Hypothalamus (tissue), 51 donors: ENCODE measurements at places on chromosomes 7 and 10.

GRCh38 chr7:127793582-127793981 is 141.6 kb downstream of the SND1 start:
- DNase-seq, result no peak

GRCh38 chr7:44448922-44449583 is 41.4 kb downstream of the NUDCD3 start:
- no peak for DNase-seq

- DNase-seq, result no peak
Measured at GRCh38 chr7:135717693-135718092, 10.3 kb downstream of the SLC13A4 start.

GRCh38 chr10:13390604-13391522 is 42.8 kb upstream of the SEPHS1 start:
- peak; percentile 3 for DNase-seq

GRCh38 chr10:50224330-50224952 is 26.9 kb downstream of the ASAH2 start:
- DNase-seq, result no peak

- DNase-seq, result no peak
Measured at GRCh38 chr10:75016325-75016724, 95.1 kb upstream of the SAMD8 start.

- DNase-seq, result no peak
Measured at GRCh38 chr7:30177965-30178364, 43.2 kb downstream of the MTURN start.

- no peak for DNase-seq
Measured at GRCh38 chr7:47132471-47132870, 449.4 kb downstream of the TNS3 start.

DNA sequence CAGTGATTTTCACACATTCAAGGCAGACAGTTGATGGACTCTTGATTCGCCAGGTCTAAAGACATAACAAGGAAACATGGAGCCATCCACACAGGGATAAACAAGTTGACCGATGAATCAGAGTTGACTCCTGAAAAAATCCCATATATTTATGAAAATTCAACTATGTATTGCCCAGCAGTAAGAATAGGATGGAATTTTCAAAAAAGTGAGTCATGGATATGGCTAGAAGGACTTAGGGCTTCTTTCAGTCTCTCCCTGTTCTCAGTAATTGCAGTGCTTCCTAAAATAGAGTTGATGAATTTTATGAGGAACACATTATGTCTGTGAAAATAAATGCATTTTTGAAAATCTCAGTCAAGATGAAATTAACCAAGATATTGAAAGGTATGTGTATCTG is 301.2 kb downstream of the PLXDC2 start:
- DNase-seq, result no peak

GRCh38 chr10:48605786-48606529 is 1.1 kb upstream of the ARHGAP22 start:
- no peak for DNase-seq
